IMR-90 (cell line): ENCODE measurements at places on chromosomes 3 and 15.

- no peak for DNase-seq
Observed at GRCh38 chr3:23657647-23658046, 148.1 kb upstream of the UBE2E1 start.

DNA sequence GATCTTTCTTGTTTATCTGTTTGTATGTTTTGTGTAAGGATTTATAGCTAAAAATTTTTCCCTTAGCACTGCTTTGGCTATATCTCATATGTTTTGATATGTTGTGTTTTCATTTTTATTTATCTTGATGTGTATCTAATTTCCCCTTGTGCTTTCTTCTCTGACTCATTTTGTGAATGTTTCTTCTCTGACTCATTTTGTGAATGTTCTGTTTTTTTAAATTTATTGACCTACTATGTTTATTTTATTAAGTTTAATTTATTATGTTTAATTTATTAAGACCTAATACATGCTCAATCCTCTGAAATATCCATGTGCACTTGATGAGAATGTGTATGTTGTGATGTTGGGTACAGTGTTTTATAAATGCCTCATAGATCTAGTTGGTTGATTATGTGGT, 793.5 kb upstream of the CADM2 start:
- DNase-seq: no peak

GRCh38 chr3:148042663-148043445, 633.7 kb downstream of the ZIC1 start:
- peak; percentile 34 for DNase-seq

DNA sequence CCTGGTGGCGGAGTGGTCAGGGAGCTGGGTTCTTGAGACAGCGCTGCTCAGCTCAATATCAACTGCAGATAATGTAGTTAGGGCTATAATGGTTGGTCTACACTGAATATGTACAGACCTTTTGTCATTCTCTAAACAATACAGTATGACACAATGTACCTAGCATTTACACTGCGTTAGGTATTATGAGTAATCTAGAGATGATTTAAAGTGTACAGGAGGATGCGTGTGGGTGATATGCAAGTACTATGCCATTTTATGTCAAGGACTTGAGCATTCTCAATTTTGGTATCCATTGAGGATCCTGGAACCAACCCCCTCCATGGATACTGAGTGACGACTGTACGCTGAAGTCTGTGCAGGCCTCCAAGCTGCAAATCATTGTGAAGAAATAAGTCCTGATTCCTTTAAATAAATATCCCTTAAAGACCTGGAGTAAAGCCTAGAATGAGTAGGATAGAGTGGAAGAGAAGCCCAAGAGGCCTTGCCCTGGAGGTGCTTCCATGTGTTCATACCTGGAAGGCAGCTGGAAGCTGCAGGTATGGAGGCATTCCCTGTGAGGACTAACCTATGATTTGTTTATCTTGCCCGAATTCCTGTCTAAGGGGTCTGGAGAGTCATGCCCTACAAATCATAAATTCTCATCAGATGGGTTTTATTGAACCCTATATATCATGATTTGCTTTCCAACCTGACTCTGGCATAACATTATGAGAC, 15.7 kb upstream of the RTP1 start:
- DNase-seq: no peak

DNA sequence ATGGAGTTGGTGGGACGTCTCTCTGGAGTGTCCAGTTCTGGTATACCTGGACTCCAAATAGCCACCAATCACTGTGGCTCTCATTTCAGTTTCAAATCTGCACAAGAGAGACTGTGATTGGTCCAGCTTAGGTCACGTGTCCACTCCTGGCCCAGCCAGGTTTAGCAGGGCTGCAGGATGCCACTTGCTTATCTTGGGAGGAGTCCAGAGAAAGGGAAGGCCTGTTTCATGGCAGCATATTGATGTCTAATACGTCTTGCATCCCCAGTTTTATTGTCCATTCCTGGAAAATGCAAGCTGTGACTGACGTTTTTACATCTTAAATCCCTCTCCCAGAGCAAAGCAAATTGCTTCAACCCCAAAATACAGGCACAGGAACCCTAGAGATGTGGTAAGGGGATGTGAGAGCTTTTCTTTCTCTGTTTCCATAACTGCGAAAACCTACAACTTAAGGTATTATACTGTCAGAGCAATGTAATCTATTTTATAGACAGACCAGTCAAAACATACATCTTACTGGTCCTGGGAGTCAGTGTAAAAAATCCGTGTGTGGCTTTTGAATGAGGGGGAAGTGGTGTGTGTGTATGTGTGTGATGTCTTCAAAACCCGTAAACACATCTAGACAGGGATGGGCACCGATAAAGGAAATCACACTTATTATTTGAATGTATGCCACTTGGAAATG, 274.4 kb downstream of the TLE3 start:
- peak; percentile 10 for DNase-seq

DNA sequence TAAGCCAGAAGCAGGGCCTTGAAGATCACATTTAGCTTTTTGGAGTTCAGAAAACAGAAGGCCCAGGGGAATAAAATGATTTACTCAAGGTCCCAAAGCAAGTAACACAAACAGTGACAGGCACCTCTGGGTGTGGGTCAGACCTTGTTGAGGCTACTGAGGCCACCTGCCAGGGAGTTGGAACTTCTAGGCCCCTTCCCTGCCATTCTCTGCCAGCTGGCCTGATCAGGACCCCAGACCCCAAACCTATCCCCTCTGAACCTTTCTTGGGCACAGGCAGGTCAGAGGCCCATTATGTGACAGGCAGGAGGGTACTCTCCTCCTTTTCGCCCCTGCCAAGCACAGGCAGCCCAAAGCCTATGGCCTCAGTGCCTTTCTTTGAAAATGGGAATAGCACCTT, 49.4 kb upstream of the ATP2B2 start:
- no peak for DNase-seq

GRCh38 chr3:58989163-58989562, 60.7 kb downstream of the CFAP20DC start:
- peak; percentile 87 for DNase-seq

DNA sequence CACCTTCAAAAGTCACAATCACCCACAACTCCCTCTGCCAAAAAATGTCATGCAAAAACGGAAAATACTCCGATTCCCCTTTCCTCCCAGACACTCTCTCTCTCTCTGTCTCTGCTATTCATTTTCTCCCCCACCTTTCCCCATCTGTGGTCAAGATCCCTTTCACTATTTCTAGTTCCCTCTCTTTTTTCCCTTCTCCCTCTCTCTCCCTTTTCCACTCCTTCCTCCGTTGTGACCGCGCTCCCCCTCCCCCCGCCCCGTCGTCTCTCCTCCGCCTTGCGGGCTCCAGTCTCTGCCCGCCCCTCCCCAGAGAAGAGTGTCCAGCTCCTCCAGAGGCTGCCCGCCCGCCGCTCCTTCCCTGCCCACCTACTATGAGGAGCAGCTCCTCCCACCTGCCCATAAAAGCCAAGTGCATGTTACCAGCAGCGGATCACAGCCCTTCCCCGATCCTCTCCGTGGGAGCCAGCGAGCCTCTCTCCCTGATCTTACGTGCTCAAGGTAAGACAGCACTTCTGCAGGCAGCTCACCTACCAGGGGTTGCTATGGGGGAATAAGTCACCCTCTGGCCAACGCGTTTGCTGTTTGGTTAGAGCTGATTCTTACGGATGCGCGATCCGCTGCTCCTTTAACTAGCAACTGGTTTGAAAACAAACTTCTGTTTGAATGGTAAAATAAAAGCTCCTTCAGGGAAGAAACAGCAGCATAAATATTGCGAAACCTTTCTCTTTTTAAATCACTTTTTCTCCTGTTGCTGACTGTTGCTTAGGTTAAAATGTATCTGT, at the start of gene COL8A1:
Gene COL8A1, plus strand, starts transcription at position 428 of the 782 bp plus-strand sequence. CDS start 152,089 bp downstream, outside the sequence.
- peak; percentile 77 for DNase-seq

DNA sequence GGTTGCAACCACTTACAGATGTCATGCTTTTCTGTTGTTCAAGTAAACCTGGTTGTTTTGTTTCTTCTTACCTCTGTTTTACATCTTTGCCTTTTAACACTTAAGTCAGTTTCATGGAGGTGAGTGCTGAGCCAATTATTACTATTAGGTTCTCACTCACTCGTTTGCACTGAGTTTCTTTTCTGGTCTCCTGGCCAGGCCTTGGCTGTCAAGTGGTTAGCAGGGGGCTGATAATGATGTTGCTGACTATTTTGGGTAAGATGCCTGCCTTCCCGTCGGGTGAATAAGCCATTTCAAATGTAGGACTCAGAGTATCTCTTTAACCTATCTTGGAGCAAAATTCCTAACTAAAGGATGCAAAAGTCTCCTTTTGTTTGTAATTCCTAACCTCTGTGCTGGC, 78.5 kb downstream of the KLHL25 start:
- DNase-seq: no peak
